ENCODE measurements at places on chromosomes 7 and 10.

DNA sequence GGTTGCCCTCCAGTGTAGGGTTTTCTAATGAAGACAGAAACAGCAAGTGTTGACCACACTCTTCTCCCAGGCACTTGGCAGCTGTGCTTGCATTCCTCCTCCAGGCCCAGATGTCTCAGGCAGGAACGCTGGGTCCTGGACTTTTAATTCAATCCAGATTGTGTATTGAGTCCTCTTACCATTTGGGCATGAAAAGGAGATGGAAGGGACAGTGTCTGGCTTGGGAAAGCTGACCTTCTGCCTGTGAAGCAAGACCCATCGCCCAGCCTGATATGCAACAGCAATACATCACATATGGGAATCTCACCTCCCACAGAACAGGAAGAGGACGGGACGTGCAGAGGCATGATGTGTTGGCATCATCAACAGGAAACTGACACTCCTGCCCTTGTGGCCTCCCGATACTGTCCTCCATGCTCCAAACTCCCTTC is 174.4 kb upstream of the LYZL2 start:
- DNase-seq: no peak

GRCh38 chr7:142537760-142538159 is 211.5 kb upstream of the PRSS1 start:
- no peak for DNase-seq

DNA sequence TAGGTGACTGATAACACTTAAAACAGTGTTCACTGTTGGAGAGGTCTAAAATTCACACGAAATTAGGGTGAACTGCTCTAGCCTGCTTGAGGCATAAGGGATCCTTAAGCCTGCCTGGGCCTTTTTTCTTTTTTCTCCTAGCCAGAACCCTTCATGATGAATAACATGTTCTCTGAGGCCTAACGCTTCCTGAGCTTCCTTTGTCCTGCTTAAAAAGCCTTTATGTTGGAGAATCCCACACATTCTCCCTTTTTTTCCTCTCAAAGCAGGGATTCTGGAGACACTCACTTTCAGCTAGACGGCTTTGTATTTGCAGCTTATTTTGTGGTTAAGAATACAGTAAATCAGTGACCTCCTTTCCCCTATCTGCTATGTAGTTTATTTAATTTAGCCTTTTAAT is 354.7 kb upstream of the PHF14 start:
- DNase-seq: no peak

DNA sequence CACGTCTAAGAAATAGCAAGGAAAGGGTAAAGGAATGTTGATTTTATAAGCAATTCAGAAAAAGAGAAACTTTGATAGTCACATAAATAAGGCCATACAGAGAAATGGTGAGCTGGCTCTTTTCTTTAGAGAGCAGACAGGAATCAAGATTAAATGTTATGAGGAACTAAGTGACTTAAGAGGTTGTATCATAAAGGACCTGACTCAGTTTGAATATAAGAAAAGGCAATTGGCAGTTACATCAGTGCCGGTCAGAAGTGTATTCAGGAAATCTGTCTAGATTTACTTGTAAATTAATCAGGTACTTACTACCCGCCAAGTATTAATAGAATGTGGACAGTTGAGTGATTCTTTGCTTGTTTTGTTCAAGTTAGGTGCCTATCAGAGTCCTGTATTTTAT is 2.1 kb downstream of the MRPL32 start:
- DNase-seq: no peak

DNA sequence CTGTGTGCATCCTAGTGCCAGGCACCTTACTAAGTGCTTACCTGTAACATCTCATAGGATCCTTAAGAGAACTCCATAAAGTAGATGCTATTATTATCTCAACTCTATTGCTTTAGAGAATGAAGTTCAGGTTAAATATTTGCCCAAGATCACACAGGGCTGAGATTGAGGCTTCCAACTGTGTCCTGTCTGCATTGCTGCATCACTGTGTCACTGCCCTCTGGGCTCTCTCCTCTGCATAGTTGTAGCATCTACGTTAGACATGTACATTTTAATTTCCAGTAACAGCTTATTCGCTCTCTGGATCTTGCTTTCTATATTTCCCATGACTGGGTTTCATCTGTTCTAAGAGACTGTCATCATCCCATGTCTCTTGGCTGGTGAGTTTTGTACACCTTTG is 63.6 kb upstream of the FZD8 start:
- no peak for DNase-seq

All from stimulated activated CD4-positive, alpha-beta T cell treated with anti-CD3 and anti-CD28 coated beads, Interleukin-12 subunit alpha, Interleukin-12 subunit beta, amount 100 ng/mL, for 48 hours (primary cell).